ENCODE measurements at places on chromosomes 12 and 14. TPM values are rescaled to one million over a fixed set of nuclear protein-coding genes. Genes with fewer than 3 reads are reported as not detected.

Gene ESYT1
- total RNA-seq, result 313 TPM

Gene SPTB
- total RNA-seq, result under 0.01 TPM

Gene GUCY2C
- total RNA-seq, result not detected

Gene SOAT2
- not detected for total RNA-seq

Gene ABCD2
- not detected for total RNA-seq

Gene BCL2L14
- total RNA-seq, result not detected

Gene NACA
- 1,623 TPM for total RNA-seq

Gene GALNT16
- 0.11 TPM for total RNA-seq

Gene PAPLN
- total RNA-seq, result 1.2 TPM

DNA sequence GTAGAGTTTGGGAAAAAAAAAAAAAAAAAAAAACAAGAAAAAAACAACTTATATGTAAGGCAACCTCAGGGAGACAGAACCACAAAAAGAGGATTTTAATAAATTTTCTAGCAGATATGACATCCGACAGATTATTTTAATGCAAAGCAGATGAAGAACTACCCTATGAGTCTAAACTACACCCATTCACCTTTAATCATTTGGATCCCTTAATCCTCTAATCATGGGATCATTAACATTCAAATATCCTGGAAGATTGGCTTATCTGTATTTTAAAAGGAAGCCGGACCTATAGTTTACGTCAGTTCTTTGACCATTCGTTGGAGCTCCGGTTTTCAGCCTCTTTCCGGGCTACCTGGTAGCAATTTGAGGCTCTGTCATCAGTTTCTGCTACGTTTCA is at the start of gene DPPA3:
TSS of gene DPPA3 (plus strand) at position 301 of the 400 bp plus-strand sequence. CDS start 138 bp downstream, outside the sequence.
- DNase-seq, result no peak

DNA sequence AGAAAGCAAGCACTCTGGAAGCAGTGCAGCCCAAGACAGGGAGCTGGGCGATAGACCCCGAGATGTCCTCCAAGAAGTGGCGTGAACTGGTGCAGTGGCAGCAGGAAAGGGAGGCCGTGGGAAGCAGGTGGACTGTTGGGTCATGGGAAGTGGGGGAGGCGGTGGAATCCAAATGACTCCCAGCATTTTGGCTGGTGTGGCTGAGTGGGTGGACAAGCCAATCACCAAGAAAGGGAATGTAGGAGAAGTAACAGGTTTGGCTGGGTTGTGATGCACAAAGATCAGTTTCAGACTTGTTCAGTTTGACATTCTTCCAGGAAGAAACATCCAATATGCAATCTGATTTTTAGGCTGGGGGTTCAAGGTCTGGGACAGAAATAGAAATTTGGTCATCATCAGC is 46.0 kb upstream of the KTN1 start:
- no peak for DNase-seq

GRCh38 chr12:62655666-62656151 is 189.1 kb downstream of the MON2 start:
- DNase-seq, result no peak

GRCh38 chr12:89977405-89978085 is 268.9 kb upstream of the ATP2B1 start:
- no peak for DNase-seq

- no peak for DNase-seq
Measured at GRCh38 chr12:22488478-22488877, 55.9 kb downstream of the C2CD5 start.

- no peak for DNase-seq
Measured at GRCh38 chr12:47545938-47546609, 159.8 kb downstream of the RPAP3 start.

- no peak for DNase-seq
Measured at GRCh38 chr12:121787063-121788025, 6.1 kb downstream of the RHOF start.

- no peak for DNase-seq
Measured at GRCh38 chr14:80798878-80799277, 142.7 kb downstream of the CEP128 start.

DNA sequence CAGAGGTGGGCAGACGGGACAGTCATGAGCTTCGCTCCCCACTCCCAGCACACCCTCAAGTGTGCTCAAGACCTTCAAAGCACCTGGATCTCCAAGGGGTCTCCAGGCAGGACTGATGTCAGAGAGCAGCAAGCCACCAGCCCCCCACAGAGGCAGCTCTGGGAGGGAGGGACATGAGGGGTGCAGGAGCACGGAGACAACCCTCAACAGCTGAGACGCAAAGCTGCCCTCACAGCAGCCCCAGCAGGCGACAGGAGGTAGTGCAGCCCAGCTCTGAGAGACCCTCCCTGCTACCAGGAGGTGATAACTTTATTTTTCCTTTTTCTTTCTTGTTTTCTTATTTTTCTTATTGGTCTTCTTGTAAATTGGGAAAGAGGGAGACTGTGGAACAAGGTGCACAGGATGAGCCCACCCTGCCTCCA is 17.9 kb downstream of the SIVA1 start:
- DNase-seq, result no peak

- no peak for DNase-seq
Measured at GRCh38 chr14:101182476-101182875, 279.0 kb upstream of the RTL1 start.

GRCh38 chr14:68510201-68511128 is 282.4 kb downstream of the ZFP36L1 start:
- no peak for DNase-seq

DNA sequence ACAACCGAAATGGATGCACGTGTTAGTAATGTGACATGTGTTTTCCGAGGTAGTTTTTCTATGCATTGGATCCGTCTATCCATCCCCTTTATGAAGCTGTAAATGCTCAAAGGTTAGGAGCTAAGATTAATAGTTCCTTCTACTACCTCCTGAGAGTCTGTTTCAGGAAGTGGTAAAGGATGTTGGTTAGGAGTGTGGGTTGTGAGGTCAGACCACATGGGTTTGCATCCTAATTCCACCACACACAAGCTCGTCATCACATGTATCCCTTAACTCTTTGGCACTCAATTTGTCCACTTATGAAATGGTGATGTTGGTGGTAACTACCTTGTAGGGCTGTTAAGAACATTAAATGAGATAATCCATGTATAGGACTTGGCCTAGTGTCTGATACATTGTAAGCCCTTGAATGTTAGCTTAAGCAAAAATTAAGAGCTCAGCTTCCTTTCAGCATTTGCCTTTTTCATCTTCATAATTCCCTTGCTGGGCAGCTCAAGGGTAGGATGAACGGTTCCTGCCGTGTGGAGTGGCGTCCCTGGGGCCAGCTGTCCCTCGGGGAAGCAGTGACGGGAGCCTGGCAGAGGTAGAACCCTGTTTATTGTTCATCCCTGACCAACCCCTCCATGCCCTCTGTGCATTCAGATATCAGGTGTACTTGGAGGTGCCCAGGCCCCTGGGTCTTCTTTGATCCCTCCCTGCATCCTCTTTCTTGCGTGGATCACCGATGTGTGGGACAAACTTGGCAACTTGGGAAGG is 52.3 kb downstream of the TSPAN9 start:
- no peak for DNase-seq

GRCh38 chr14:100221533-100222223 is 17.3 kb upstream of the YY1 start:
- no peak for DNase-seq

- no peak for DNase-seq
Measured at GRCh38 chr14:85535991-85536832, 6.3 kb downstream of the FLRT2 start.

DNA sequence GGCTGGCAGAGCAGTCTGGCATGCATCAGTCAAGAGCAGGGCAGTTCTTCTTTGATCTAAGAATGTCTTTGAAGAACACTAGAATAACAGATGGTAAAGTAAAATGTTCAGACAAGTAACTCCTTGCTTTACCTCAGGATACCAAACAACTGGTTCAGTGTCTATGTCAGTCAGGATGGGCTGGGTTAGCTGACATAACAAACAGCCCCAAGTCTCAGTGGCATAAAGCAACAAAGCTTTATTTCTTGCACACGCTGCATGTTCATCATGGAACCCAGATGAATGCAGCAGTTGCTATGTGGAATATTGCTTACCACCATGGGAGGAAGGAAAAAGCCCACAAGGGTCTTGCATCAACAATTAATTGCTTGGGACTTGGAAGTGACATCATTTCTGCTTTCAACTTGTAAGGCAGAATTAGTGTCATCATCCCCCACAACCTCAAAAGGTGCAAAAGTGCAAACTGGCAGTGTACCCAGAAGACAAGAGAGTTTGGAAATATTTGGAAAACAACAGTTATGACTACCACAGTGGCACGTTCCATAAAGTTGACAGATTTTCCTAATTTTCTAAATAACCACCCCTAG is 21.2 kb downstream of the GPRC5D start:
- no peak for DNase-seq

GRCh38 chr12:96497855-96498254 is 8.5 kb downstream of the CFAP54 start:
- DNase-seq, result no peak

- no peak for DNase-seq
Measured at GRCh38 chr12:17528394-17528793, 561.6 kb downstream of the RERGL start.

- DNase-seq, result no peak
Measured at GRCh38 chr14:98074111-98074510, 1197.9 kb downstream of the BCL11B start.
